Stimulated activated CD8-positive, alpha-beta memory T cell treated with anti-CD3 and anti-CD28 coated beads, Interleukin-4, amount 100 ng/mL, for 4 hours (primary cell): ENCODE measurements at places on chromosomes 7 and 10.

GRCh38 chr10:72370201-72370722 lies 15.5 kb upstream of the DNAJB12 start:
- DNase-seq, result no peak

DNA sequence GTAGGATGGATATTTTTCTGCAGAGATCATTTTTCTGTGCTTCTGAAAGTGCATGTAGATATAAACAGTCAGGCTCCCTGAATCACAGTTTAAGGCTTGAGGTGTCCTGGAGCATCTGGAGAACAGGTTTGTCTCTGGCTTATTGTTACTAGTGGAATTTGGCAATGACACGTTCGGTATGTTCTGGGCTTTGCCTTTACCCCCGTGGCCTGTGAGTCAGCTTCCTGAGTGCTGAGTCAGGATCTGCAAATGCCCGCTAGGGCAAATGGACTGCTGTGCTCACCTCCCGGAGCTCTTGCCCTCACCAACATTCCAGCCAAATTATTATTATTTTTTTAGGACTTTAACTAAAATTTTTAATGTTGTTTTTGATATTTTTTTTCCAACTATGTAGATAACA lies 192.5 kb upstream of the PRSS1 start:
- DNase-seq, result no peak

GRCh38 chr7:86914551-86914950 lies 144.9 kb downstream of the ELAPOR2 start:
- DNase-seq, result no peak

- no peak for DNase-seq
Measured at GRCh38 chr7:45162943-45163691, 5.5 kb downstream of the RAMP3 start.

DNA sequence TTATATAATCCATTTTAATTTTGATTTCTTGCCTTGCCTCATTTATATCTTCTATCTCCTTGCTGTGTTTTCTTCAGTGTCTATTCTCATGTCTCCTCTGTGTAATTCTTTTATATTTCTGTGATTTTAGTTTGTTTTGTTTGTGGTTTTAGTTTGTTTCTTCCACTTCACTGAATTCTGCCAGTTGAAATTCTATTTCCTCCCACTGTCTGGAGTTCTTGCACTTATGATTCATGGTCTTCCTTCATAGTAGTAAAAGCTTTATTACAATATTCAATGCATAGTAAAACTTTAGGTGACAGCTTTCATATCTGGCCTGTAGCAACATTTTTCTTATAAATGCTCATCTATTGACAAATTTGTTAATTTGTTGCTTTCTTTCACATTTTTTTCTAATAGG lies 113.3 kb downstream of the MAGI2 start:
- no peak for DNase-seq

GRCh38 chr10:131701131-131701947 lies 199.5 kb upstream of the PPP2R2D start:
- DNase-seq, result no peak

DNA sequence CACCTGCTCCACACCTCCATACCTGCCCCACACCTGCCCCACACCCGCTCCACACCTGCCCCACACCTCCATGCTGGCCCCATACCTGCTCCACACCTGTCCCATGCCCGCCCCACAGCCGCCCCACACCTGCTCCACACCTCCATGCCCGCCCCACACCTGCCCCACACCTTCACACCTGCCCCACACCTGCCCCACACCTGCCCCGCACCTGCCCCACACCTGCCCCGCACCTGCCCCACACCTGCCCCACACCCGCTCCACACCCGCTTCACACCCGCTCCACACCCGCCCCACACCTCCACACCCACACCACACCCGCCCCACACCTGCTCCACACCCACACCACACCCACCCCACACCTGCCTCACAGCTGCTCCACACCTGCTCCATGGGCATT lies 53.0 kb downstream of the PARP12 start:
- no peak for DNase-seq

DNA sequence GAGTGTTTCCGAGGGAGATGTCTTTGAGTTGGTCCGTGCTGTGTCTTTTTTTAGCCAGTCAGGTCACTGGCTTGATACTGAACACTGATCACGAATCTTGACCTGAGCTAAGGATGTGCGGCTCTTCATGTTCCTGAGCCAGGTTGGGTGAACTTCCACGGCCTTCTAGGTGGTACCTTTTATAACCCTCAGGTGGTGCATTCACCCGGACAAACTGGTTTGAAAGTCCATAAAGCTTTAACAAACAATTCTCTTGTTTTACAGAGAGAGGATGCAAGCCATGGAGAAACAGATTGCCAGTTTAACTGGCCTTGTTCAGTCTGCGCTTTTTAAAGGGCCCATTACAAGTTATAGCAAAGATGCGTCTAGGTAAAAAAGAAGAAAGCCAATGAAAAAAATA lies 229.5 kb downstream of the ARHGAP21 start:
- no peak for DNase-seq

GRCh38 chr10:75553550-75553949 lies 122.1 kb downstream of the LRMDA start:
- no peak for DNase-seq

- DNase-seq, result no peak
Measured at GRCh38 chr10:20162123-20162522, 345.9 kb downstream of the PLXDC2 start.

DNA sequence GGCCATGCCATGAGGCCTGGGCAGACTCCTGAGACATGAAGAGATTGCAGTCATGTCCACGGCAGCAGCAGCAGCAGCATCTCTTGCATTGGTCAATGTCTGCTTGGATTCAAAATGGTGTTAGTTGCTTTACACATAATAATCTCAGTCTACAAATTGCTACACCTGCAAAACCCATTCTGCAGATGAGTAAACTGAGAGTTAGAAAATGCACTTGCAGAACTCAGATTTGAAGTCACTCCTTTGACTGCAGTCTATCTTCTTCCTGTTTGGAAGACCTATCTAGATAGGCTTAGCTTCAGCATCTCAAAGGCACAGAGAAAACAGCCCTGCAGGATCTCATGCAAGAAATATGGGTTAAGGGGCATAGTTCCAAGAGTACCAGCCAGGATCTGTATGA lies 350.3 kb downstream of the TNS3 start:
- DNase-seq, result no peak
